ENCODE measurements at places on chromosomes 7 and 10.

- no peak for DNase-seq
These were observed 43.5 kb downstream of the ACSM6 start for GRCh38 chr10:95237376-95238170.

GRCh38 chr7:35035511-35035961 is 1.7 kb downstream of the DPY19L1 start:
- no peak for DNase-seq

GRCh38 chr7:2141651-2142050 is 91.1 kb downstream of the MAD1L1 start:
- DNase-seq: no peak

DNA sequence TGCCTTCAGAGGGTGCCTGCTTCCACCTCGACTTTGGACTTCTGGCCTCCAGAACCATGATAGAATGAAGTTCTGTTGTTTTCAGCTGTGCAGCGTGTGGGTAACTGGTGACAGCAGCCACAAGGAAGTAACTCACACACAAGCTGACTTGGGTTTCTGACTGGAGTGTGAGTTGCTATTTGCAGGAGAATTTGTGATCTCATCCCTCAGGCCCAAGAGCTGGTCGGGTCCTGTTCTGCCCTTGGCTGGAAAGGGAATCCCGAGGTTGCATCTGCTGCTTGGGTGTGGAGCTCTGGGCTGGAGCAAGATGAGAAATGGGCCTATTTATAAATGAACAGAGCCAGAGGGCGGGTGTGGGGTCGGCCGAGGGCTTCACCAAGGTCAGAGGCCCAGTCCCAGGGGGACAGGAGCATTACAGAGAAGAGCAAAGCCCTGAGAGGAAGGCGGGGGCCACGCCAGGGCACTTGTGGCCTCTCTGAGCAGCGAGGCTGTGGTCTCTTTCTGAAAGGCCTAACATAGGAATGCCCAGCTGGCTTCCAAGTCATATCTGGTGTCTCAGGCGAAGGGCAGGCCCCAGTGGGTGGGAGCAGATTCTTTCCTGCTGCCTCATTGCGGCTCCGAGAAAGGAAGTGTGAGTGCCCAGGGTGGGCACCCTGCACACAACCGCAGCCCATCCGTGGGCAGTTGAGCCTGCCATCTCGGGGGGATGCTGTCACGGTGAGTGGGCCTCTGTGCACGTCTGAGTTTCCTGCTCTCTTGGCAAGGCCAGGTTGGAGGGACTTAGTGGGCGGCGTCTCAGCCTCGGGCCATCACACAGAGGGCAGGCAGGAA is 26.5 kb upstream of the C10orf71 start:
- DNase-seq: no peak

GRCh38 chr7:78473021-78473420 is 674.4 kb downstream of the PHTF2 start:
- DNase-seq: no peak

GRCh38 chr7:50556247-50556991 is 8.8 kb downstream of the DDC start:
- DNase-seq: no peak

DNA sequence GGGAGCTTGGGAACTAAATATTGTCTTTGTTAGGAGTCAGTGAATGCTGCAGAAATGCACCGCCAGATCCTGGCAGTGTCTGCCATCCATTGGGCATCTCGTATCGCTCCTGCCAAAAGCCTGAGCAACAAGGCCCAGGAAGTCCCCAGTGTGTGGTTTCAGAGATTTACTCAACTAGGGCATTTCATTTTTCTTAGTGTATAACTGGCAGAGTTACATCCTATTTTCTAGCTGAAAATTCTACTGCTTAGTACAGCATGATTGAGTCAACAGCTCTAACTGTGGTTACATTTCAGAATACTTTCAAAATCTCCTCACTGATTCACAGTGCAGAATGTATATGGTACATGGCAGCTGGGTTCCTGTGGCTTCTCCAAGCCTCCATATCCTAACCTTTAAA is 95.8 kb upstream of the CREB5 start:
- no peak for DNase-seq

- no peak for DNase-seq
These were observed 41.6 kb downstream of the NET1 start for GRCh38 chr10:5453749-5454489.

DNA sequence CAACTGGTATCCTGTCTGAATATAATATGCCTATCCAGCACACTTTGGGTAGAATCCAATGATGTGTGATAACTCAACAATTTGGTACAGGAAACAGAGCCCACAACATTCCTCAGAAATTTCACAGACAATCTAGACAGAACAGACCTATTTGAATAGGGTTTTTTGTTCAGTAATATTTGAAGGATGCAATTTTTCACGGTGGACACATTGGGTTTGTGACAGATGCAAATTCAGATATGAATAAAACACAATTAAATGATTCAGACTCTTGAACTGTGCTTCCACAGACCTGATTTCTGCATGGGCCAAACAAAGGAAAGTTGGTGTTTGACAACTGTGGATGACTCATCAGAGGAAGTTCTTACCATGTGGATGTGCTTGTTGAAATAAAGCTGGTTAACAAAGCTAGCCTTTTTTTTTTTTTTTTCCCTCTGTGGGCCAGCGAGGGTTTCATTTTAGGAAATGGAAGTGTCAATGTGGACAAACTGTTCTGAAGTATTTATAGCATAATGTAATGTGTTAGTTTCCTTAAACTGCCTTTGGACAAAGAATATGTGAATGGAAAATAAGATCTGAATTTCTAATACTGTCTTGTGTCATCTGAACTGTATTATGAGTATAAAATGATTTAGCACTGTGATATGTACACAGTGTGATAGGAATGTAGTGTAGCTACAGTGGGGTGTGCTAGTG is 43.2 kb upstream of the FAM133B start:
- DNase-seq: no peak

DNA sequence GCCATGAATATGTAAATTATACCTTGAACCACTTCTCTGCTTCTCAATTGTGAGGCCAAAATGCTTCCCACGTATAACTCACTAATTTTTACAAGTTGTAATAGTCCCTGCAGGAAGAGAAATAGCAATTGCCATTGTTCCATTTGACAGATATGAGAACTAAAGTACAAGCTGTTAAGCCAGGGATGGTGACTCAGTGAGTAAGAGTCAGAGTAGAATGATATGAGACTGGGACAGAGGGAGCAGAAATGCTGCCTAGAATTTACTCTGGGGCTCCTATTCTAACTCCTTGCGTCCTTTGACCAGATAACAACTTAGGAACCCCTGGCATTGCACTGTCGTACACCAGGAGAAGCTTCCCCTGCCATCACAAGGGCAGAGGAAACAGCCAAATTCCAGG is 45.1 kb upstream of the SEPTIN7 start:
- DNase-seq: no peak

DNA sequence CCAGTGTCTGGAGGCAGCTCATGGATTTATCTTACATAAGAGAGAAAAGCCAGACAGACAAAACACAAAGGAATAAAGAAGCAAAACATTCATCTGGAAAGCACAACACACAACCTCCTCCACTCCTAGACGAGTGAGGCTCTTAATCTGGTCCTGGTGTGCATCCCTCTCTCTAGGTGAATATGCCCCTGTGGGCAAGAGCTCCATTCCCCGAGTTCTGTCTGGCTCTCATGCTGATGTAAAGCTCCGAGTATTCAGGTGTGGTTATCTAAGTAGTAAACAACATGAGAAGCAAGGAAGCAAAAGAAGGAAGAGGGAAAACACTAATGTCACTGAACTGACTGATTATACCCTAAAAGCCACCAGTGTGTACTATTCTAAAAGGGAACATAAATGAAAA is 47.9 kb upstream of the FEZF1 start:
- DNase-seq: no peak

DNA sequence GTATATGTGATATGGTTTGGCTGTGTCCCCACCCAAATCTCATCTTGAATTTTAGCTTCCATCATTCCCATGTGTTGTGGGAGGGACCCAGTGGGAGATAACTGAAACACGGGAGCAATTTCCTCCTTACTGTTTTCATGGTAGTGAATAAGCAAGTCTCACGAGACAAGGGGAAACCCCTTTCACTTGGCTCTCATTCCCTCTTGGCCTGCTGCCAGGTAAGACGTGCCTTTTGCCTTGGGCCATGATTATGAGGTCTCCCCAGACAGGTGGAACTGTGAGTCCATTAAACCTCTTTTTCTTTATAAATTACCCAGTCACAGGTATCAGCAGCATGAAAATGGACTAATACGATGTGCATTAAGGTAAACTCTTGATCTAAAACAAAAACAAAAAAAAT is 357.1 kb upstream of the AOAH start:
- no peak for DNase-seq

DNA sequence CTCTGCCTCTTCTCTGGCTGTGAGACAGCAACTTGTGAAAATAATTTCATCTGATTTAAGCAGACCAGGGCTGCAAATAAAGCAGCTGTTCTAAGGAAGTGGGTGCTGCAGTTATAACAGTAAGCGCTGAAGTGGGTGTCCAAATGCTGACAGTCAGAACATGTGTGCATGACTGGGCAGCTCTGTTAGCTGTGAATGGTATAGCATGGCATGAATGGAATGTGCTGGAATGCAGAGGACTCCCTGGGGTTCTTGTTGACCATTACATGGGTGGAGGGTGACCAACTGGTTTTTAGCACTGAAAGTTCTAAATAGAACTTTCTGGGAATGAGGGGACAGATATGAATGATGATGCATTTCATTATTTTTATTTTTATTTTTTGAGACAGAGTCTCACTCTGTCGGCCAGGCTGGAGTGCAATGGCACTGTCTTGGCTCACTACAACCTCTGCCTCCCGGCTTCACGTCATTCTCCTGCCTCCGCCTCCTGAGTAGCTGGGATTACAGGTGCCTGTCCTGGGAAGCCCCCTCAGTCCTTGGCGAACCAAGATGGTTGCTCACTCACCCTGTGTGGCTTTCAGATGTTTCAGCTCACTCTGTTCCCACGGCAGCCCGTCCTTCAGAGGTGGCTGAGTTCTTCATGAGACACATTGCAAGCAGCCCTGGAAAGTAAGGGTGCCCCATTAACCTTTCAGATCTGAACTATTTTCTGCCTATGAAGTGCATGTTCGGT is 319.8 kb upstream of the PHYHIPL start:
- no peak for DNase-seq

GRCh38 chr10:44725404-44725803 is 185.7 kb upstream of the TMEM72 start:
- DNase-seq: no peak

DNA sequence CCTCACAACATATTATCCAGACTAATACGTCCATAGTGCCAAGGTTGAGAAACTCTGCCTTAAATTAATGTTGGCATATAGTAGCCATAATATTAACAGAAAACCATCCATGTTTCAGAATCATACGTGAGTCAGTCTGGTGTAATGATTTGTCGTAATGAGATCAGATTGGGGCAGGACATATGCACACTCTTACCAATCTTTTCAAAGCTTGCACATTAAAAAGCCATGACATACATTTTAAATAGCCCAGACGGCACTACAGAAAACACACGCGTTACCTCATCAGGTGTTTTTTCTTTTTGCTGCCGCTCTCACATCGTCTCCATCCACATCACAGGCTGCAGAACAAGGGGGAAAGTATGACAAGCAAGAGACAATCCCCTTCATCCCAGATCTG is 211.6 kb downstream of the NEBL start:
- DNase-seq: no peak

GRCh38 chr7:81110673-81111072 is 191.8 kb upstream of the SEMA3C start:
- no peak for DNase-seq

DNA sequence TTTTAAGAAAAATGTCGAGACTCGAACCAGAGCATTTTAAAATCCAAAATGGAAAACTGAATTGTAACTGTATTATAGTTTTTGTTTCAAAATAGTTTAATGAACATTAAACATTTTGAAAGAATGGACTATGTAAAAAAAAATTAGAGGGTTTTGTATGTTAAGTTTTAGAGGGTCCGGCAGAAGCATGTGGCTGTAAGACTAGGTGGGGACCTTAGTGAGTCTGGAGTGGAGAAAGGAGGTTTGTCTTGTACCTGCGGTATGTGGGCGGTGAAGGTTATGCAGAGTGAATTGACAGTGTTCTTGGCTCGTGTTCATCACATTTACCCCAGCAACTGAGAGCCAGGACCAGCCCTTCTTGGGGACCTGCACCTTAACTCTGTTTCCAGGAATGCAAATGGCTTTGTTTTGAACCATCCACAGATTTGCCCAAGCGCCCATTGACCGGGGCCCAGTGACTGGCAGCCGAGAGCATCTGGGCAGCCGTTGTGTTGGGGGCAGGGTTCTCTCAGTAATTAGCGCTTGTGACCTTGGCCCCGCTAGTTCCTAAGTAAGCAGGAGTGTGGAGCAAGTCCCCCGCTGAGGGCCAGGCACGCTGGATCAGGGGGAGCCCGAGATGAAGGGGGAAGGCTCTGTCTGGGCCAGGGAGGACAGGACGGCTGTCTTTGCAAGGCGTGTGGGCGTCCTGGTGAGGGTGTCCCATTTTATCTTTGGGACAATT is 1.4 kb upstream of the KLF6 start:
- no peak for DNase-seq

- no peak for DNase-seq
These were observed 319 bp upstream of the MMD2 start for GRCh38 chr7:4959306-4959705.

- no peak for DNase-seq
These were observed 34.2 kb downstream of the ZNF487 start for GRCh38 chr10:43471146-43471545.

DNA sequence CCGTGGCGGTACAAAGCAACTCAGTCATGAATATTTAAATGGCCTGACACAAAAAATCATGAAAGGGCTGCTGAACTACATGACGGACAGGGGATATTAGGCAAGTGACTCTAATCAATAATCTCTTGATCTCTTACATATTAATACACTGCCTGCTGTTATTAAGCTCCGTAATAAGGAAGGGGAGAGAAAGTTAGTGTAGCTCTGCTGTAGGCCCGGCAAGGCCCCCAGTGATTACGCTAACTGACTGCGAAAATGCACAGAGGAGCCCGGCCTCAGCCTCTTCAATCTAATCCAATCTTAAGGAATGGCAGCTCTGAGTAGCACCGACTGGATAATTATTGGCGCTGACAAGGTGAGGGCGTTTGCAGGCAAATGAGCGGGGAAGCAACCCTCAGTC is 583.5 kb upstream of the MKI67 start:
- DNase-seq: no peak

- DNase-seq: no peak
These were observed 25.5 kb downstream of the SHOC2 start for GRCh38 chr10:110944792-110945396.

DNA sequence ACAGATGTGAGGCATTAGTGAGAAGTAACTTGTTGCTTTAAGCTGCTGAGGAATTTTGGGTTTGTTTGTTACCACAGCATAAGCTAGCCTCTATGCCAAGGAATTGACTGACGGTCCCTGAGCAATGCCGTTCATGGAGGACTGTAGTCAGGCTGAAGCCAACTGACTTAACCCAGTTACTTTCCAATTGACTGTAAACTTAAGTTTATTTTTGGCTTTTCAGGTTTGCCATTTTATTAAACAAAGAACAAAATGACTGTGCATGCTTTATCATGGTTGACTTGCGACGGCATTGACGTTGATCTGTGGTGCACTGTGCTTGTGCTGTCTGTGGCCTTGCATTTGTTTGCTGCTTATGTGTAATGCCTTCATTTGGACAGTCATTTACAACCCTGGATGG is 53.5 kb downstream of the DNAJB9 start:
- no peak for DNase-seq
